ENCODE measurements at places on chromosomes 12 and 14.

- DNase-seq: no peak
Measured at GRCh38 chr12:26138860-26139259, 14.0 kb upstream of the BHLHE41 start.

DNA sequence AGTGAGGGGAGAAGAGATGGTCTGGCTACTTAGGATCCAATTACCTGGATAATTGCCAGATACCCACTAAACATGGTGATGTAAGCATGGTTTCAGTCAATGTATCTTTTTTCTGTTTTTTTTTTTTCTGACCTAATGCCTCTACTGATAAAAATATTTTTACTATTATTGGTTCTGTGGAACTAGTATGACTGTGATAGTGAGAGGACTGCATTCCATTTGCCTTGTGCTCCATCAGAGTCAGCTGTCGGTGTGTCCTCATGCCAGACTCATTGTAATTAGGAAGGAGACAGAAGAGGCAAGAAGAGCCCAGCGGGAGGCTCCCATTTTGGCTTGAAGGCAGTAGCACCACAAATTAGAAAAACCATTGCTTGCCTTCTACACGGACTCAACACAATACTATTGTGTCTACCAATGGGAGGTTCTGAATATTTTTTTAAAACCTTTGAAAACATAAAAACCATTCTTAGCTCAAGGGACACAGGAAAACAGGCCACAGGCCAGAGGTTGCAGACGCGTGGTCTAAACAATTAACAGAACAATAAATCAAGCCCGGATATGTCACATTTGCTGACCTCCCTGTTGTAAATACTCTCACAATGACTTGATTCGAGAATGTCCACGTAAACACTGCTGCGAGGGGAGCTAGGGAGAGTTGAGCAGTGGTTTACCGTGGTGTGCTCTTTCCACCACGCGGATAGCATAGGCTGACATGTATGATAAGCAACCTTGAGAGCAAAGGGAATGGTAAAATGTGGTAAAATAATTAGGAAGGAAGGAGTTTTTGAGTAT is 13.5 kb upstream of the DCP1B start:
- DNase-seq: no peak

- no peak for DNase-seq
Measured at GRCh38 chr12:129073157-129073915, 220.1 kb downstream of the GLT1D1 start.

DNA sequence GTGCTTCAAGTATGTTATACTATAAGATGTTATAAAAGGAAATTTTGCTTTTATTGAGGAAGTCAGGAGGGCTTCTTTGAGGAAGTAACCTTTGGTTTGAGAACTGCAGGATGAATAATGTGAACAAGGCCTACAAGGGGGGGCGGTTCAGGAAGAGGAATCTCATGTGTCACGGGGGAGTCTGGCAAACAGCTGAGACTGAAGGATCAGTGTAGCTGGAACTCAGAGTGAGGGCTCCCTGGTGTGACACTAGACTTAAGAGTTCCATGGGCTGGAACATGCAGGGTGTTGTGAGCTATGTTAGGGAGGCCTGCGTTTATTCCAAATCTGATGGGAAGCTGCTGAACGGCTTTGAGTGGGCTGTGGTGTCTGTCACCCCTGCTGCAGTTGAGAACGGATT is 62.3 kb downstream of the UNC79 start:
- no peak for DNase-seq

GRCh38 chr14:68262567-68262966 is 443.0 kb downstream of the RAD51B start:
- DNase-seq: no peak

GRCh38 chr14:44396226-44396625 is 110.9 kb downstream of the FSCB start:
- no peak for DNase-seq

- DNase-seq: no peak
Measured at GRCh38 chr14:25896777-25897176, 701.1 kb downstream of the NOVA1 start.

DNA sequence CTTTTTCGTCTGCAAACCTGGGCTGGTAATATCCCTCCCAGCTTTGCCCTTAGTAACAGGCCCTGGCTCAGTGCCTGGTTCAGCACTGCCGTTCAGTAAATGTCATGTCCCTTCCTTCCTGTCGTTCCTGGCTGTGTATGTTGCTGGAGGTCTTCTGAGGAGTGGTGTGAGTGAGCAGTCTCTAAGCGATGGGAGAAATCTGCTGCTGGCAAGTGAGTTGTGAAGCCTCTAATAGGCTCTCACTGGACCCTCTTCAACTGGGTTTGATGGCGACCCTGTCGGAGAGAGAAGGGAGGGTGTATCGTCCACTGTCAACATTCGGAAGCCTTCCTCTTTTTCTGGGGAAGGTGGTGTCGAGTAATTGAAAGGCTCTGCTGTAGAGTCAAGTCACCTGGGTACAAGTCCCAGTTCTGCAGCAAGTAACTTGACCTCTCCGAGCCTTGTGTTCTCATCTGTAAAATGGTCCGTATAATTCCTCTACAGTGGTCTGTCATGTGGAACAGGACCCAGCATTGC is 62.8 kb downstream of the HRK start:
- DNase-seq: peak; percentile 2

GRCh38 chr12:119182701-119183493 is 4.2 kb downstream of the HSPB8 start:
- peak; percentile 71 for DNase-seq

- DNase-seq: no peak
Measured at GRCh38 chr12:126719912-126720705, 1546.9 kb upstream of the TMEM132C start.

- DNase-seq: peak; percentile 74
Measured at GRCh38 chr14:61322011-61322798, 826 bp downstream of the PRKCH start.

DNA sequence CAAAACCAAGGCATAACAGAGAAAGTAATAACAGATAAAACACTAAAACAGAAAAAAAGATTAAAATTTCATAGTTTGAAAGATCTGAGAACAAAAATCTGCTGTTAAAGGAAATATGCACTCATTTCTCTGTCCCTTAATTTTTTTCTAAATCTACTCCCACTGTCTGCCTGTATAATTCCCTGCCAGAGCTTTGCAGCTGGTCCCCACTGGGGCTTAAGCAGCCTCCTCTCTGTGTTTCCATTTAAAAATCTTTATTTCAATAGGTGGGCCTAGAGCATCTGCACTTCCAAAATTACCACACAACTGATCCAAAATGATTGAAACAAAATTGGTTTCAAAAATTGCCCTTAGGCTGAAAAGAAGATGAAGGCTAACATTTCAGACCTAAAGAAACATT is 6.4 kb upstream of the SIX6 start:
- DNase-seq: no peak

DNA sequence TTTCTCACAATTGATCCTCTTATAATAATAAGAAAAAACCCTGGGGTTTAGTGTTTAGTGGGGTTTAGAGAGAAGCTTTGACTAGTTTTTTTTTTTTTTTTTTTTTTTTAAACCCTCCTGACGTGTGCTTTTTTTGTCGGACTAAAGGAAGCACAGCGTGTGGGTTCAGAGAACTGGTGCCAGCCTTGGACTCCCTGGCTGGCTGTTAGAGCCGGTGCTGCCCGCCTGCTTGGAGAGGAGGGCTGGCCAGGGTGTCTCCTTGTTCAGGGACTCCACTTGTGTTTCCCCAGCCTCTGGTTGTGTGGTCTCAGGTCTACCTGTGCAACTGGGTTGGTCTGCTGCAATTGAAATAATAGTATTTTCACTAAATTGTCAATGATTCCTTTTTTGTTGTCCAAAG is 54.1 kb upstream of the ASPG start:
- DNase-seq: no peak

GRCh38 chr14:60935319-60935718 is 45.6 kb downstream of the TRMT5 start:
- no peak for DNase-seq

GRCh38 chr12:12294215-12295005 is 27.6 kb upstream of the LRP6 start:
- DNase-seq: no peak

- DNase-seq: no peak
Measured at GRCh38 chr14:72604133-72604532, 289.8 kb downstream of the DPF3 start.

DNA sequence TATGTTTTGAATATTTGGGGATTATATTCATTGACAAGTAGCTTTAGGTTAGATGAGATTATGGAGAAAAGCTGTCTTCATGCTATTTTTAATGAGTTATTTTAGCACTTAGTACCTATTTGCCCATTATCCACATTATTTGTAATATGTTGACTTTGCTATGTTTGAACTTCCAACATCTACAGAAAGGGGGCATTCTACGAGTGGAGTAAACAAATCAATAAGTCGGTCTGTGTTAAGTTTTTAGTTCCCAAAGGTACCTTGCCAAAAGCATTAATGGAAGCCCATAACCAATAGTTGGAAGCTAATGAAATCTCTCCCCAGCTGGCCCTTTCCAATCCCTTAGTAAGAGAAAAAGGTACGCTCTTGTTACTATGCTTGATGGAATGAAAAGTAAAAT is 250.0 kb upstream of the E2F7 start:
- no peak for DNase-seq

DNA sequence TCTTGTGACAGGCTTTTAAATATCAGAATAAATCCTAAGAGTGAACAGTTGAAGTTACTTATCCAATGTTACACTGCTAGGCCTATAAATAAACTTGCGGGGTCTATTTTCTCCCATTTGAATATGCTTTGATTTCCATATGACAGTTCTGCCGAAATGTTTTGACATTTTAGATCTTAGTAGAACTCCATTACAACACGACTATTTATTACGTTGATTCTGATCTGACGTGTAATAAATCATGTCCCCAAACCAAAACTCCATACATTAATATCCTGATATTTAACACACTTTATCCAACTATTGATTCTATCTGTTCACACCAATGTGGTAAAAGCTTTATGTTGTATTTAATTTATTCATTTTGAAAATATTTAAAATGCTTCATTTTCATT is 16.1 kb upstream of the NEMF start:
- no peak for DNase-seq

DNA sequence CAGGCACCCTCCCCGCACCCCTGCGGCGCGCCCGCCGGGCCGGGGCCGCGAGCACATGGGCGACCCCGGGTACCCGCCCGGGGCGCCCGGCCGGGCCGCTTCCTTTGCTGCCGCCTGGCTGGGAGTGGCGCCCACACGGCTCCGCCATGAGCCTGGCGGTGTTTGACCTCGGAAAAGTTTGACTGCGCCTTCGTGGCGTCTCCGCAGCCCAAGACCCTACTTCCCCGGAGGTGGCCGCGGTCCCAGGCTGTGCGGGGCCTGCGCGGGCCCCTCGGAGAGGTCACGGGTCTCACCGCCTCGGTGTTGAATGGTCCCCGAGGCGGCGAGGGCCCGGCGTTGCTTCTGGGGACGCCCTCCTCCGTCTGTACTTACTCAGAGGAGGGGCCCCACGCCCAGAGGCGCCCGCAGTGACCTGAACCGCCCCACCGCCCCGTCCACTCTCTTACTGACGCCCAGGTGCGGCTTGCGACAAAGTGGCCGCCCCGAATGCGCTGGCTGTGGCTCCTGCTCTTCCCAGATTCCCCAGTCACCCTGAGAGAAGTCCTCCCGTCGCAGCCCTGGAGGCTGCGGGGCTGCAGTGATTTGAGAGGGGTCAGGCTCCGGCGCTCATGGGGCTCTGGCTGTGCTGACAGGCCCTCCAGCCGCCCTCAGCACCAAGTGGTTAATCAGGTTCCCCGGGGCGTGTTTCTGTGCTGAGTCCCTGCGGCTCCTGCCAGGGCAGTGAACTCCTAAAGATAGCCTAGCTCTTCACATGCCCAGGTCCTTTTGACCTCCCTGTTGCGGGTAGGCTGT is 5.8 kb downstream of the KMT5A start:
- DNase-seq: peak; percentile 94

- no peak for DNase-seq
Measured at GRCh38 chr12:67263471-67263870, 5.7 kb upstream of the CAND1 start.

GRCh38 chr12:19128485-19128884 is 1.0 kb upstream of the PLEKHA5 start:
- DNase-seq: no peak

DNA sequence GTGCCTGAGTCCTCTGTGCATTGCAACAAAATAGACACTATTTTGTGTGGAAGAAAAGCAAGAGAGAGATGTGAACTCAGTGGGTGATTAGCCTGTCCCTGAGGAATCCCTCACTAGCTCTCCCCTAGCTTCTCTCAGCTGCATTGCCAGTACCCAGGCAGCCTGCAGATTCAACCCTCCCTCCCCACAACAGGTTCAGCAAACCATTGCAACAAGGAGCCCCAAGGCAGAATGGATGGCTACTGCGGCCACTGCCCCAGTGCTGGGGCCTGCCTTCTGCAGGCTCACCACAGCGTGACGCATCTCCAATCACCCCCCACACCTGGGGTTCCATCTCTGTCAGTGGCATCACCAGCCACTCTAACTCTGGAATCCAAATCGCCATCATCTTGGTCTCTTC is 2.3 kb downstream of the CRACR2A start:
- no peak for DNase-seq

DNA sequence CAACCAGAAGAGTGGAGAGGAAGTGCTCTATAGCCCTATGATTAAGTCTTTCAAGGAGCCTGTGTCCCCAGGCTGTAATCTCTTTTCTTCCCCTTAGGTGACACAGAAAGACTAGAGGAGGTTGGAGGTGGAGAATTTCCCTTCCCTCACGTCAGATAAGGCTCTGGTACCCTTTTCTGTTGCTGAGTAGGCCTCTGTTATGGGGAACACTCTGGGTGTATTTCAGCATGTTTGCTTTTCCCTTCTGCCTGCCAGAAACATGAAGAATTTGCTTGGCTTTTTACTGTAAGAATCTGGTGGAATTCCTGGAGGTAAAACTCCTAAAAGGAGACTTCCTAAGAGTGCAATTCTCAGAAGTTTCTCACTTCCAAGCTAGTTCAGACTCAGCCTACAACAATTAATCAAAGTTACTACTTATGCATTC is 58.3 kb downstream of the SIX1 start:
- DNase-seq: no peak

DNA sequence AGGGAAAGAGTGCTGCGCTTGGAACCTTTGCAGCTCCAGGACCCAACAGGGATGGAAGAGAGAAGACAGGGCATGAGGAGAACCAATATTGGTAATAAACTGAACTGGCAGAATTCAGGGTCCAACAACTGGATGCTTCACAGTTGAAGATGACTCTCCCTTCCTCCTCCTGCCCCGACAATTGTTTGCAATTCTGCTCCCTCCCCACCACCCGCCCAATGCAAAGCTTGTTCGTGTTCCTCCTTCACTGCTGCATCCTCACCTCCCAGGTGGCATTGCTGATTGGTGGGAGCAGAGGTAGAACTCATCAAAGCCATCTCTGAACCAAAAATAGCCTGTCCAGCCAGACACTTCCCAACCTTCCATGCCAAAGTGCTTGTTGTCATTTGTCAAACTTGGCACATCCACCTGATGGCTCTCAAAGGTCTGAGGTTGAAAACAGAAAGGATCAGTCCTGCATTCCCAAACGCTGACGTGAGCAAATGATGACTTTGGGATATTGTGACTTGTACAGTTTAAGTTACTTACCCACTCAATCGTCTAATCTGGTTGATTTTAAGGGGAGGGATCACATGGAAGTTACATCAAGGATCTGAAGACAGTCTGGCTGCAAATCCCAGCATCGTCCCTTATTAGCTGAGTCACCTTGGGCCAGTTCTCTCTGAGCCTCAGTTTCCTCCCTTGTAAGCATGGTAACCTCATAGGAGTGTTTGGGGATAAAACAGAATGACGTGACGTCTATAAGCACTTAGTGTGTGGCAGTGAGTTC is 242.6 kb upstream of the CRY1 start:
- no peak for DNase-seq
